Pericardium fibroblast (primary cell): ENCODE measurements at places on chromosomes 3 and 15. TPM values are rescaled to one million over a fixed set of nuclear protein-coding genes. Genes with fewer than 3 reads are reported as not detected.

The TF gene
- total RNA-seq, result 1.4 and 1.9 TPM in 2 replicates

The KY gene
- total RNA-seq, result 0.12 and 0.17 TPM in 2 replicates

The IL17RD gene
- total RNA-seq, result 5.4 and 27.3 TPM in 2 replicates

The RAB6B gene
- total RNA-seq, result 0.09 and 0.82 TPM in 2 replicates

The CCDC33 gene
- 1.3 TPM in 1 of 2 replicates, not detected in the other for total RNA-seq

The CCR8 gene
- total RNA-seq, result not detected in 2 replicates

The ACSBG1 gene
- total RNA-seq, result 0.12 TPM in 1 of 2 replicates, not detected in the other

The STAB1 gene
- total RNA-seq, result 0.47 and 1.4 TPM in 2 replicates

The LMOD3 gene
- total RNA-seq, result 0.26 TPM in 1 of 2 replicates, not detected in the other

The ACKR4 gene
- total RNA-seq, result 0.23 TPM in 1 of 2 replicates, not detected in the other

The SOX14 gene
- not detected in 2 replicates for total RNA-seq

The FRMD5 gene
- 0.23 and 2.1 TPM in 2 replicates for total RNA-seq
